ENCODE measurements at places on chromosomes 1 and 21.

DNA sequence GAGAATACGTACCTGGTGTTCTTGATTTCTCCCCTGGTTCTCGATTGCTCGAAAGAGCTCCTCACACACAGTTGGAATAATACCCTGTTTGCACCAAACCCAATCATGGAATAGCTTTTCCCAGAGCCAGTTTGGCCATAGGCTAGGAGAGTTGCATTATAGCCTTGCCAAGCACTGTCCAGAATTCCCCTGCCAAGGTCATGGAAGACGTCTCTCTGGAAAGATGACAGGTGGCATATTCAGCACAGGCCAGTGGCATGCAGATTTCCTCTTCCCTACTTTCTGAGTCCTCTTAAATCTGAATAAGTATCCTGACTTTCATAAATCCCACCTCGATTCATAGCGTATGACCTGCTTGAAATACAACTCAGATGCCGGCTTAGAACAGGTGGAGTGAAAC lies 96.5 kb downstream of the SCCPDH start:
- H3K4me3 ChIP-seq, result no peak overlapping the region
- DNase-seq, result no peak
- no peaks in the 10 kb centered on the region for H3K27me3 ChIP-seq
- H3K36me3 ChIP-seq, result no peaks in the 10 kb centered on the region

- peaks cover 28% of the 10 kb centered on the region for H3K36me3 ChIP-seq
- H3K27me3 ChIP-seq, result no peaks in the 10 kb centered on the region
- no peak overlapping the region for H3K27ac ChIP-seq
- no peaks in the 10 kb centered on the region for H3K4me1 ChIP-seq
Observed at GRCh38 chr21:42865776-42866160, 13.6 kb downstream of the WDR4 start.

DNA sequence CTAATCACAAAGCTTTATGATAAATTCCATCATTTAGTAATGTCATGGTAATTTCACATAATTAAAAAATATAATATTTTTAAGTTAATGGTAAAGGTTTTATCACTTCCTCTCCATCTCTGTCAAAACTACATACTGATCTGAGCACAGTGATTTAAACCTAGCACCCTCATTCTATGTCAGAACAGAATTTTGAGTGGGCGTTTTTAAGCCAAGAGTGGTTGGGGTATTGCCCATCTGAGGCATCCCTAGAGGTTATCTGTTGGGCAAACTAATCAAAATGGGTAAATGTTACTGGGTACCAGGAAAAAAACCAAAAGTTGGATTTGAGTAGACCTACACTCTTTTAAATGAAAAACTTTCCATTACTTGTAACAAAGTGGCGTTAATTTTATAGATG lies 100.7 kb upstream of the GFI1 start:
- DNase-seq, result no peak
- no peak overlapping the region for H3K27ac ChIP-seq
- H3K4me3 ChIP-seq, result no peak overlapping the region
- H3K27me3 ChIP-seq, result no peaks in the 10 kb centered on the region
- no peaks in the 10 kb centered on the region for H3K36me3 ChIP-seq

GRCh38 chr1:183995322-183996039 lies 42.0 kb downstream of the COLGALT2 start:
- H3K4me3 ChIP-seq, result no peak overlapping the region
- no peaks in the 10 kb centered on the region for H3K27me3 ChIP-seq
- no peak overlapping the region for H3K27ac ChIP-seq
- no peaks in the 10 kb centered on the region for H3K36me3 ChIP-seq

- DNase-seq, result no peak
- H3K4me3 ChIP-seq, result peak overlapping the region; percentile 67
- H3K4me1 ChIP-seq, result no peaks in the 10 kb centered on the region
- H3K27ac ChIP-seq, result no peak overlapping the region
- H3K27me3 ChIP-seq, result no peaks in the 10 kb centered on the region
Observed at GRCh38 chr1:30754684-30755171, 2.8 kb downstream of the LAPTM5 start.

GRCh38 chr21:15410853-15411252 lies 318.9 kb upstream of the USP25 start:
- H3K27ac ChIP-seq, result no peak overlapping the region
- H3K4me1 ChIP-seq, result no peaks in the 10 kb centered on the region
- no peak overlapping the region for H3K4me3 ChIP-seq
- DNase-seq, result no peak
- no peaks in the 10 kb centered on the region for H3K36me3 ChIP-seq

DNA sequence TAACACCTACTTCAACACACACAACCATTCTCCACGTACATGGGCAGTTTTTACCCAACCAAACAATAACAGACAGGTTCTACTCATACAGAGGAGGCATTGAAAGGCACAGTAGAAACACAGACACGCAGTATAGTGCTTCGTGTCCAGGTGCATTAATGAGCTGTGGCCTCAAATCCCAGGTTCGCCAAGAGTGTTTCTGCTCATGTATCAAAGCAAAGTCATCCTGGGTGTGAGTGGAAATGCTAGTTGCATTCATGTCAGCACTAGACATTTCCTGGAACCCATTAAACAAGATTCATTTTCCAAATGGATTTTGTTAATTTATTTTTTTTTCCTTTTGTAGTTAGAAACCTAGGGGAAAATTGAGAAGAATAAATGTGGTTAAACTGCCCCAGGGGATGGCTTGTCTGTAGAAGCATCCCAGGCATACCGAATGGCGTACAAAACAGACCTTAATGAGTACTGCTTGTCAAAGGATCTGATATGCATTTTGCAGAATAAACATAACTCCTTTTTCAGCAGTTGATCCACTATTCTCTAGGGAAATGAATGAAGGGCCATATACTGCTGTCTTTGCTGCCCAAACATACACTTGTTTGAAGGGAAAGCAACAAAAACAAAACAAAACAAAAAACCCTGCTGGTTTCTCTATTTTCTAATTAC lies 298.6 kb upstream of the ST6GALNAC5 start:
- no peaks in the 10 kb centered on the region for H3K4me1 ChIP-seq
- H3K27ac ChIP-seq, result no peak overlapping the region

GRCh38 chr1:224433701-224434672 lies 610 bp downstream of the WDR26 start:
- peak overlapping the region; percentile 98 for H3K27ac ChIP-seq
- no peaks in the 10 kb centered on the region for H3K36me3 ChIP-seq
- H3K27me3 ChIP-seq, result no peaks in the 10 kb centered on the region
- peaks cover 33% of the 10 kb centered on the region for H3K4me1 ChIP-seq

DNA sequence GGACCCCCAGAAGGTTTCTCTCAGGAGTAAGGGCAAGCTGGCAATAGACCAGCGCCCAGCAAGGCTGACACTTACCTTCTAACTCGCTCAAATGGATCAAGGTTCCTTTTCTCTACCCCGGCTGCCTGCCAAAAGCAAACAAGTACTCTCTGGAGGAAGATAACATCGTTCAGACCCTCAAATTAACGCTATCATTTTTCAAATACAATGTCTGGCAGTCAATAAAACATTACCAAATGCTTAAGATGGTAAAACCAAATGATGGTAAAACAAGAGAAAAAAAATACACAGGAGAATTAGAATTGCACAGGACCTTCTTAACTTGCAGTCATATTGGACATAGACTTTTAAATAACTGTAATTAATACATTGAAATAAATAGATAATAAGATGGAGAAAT lies 148.1 kb downstream of the SPATA46 start:
- H3K27ac ChIP-seq, result no peak overlapping the region
- no peaks in the 10 kb centered on the region for H3K27me3 ChIP-seq
- no peak overlapping the region for H3K4me3 ChIP-seq
- H3K4me1 ChIP-seq, result peaks cover 5% of the 10 kb centered on the region
- no peaks in the 10 kb centered on the region for H3K36me3 ChIP-seq
- DNase-seq, result no peak

GRCh38 chr21:16117851-16118590 lies 388.2 kb downstream of the USP25 start:
- H3K4me1 ChIP-seq, result peaks cover 8% of the 10 kb centered on the region
- no peaks in the 10 kb centered on the region for H3K27me3 ChIP-seq
- H3K27ac ChIP-seq, result no peak overlapping the region
- no peak for DNase-seq
- no peaks in the 10 kb centered on the region for H3K36me3 ChIP-seq

DNA sequence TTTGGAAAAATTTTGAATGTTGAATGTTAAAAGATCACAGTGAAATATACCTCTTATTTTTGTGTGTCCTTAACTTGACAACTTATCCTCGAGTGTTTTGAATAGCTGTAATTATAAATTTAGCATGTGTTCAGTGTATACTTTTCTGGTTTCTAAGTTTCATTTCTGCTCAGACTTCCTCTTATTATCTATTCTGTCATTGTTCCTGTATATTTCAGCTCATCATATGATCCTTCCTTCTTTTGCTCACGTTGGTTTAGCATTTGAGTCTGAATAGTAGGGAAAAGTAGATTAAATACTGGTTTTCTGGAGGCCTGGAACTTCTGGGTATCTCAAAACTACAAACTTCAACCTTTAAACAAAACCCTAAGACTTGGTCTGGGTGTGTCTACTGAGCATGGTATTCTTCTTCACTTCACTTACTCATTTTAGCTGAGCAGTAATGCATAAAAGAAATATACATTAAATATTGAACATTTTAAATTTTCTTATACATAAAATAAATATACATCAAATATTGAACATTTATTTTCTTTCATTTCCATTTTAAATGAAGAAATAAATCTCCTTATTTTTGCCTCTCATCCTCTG lies 3.3 kb upstream of the ATP6V1G3 start:
- H3K27ac ChIP-seq, result no peak overlapping the region
- DNase-seq, result no peak
- H3K27me3 ChIP-seq, result no peaks in the 10 kb centered on the region
- H3K4me3 ChIP-seq, result no peak overlapping the region
- no peaks in the 10 kb centered on the region for H3K4me1 ChIP-seq
- H3K36me3 ChIP-seq, result no peaks in the 10 kb centered on the region

GRCh38 chr1:9860887-9861286 lies 37.1 kb upstream of the CLSTN1 start:
- peaks cover 3% of the 10 kb centered on the region for H3K36me3 ChIP-seq
- H3K27me3 ChIP-seq, result no peaks in the 10 kb centered on the region
- H3K4me3 ChIP-seq, result no peak overlapping the region

Data from thoracic aorta (tissue), 2 donors.